ENCODE measurements at places on chromosomes 7 and 10. TPM values are rescaled to one million over a fixed set of nuclear protein-coding genes. Genes with fewer than 3 reads are reported as not detected.
A peak's percentile ranks its signal among the peaks of the same experiment; 100 is the strongest.

NANOS1 gene
- 0.31 TPM for total RNA-seq

HPSE2 gene
- total RNA-seq: not detected

AKR1C2 gene
- total RNA-seq: not detected

CCL24 gene
- not detected for total RNA-seq

LRGUK gene
- 0.07 TPM for total RNA-seq

- H3K4me1 ChIP-seq: peaks cover 8% of the 10 kb centered on the region
- no peak overlapping the region for H3K4me3 ChIP-seq
- DNase-seq: no peak
- peaks cover 28% of the 10 kb centered on the region for H3K36me3 ChIP-seq
- no peak overlapping the region for H3K27ac ChIP-seq
- H3K27me3 ChIP-seq: no peaks in the 10 kb centered on the region
These were observed 196.1 kb downstream of the ZEB1 start for GRCh38 chr10:31515116-31515515.

DNA sequence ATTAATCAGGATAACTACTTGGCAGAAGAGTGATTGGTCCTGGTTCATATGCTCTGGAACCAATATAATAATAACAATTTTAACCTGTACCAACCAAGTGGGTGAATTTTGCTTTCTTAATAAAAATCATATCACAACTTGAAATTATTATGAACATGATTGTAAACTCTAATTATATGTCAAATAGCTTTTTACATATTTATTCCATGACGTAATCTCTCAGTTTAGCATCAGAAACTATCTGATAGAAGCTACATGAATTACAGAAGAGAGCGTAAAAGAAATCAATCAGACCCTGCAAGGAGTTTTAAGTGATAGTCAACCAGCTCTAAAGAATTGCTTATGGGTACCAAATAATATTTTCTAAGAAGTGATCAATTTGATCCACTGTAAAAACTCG lies 10.1 kb downstream of the GNG11 start:
- no peaks in the 10 kb centered on the region for H3K4me1 ChIP-seq
- no peaks in the 10 kb centered on the region for H3K36me3 ChIP-seq
- no peak overlapping the region for H3K4me3 ChIP-seq
- no peak overlapping the region for H3K27ac ChIP-seq
- DNase-seq: no peak

DNA sequence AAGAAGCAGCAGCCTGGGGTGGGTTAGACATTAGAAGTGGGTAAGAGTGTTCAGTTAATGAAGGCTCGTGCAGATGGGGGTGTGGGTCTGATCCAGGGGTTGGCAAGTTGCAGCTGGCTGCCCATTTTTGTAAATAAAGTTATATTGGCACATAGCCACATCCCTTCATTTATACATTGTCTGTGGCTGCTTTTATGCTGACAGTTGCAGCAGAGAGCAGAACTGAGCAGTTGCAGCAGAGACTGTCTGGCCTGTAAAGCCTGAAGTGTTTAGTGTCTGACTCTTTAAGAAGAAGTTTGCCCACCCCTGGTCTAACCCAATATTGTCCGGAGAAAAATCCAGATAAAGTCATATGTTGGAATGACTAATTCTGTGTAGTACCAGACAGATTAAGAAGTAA lies 38.1 kb downstream of the GLRX3 start:
- H3K4me1 ChIP-seq: peaks cover 46% of the 10 kb centered on the region
- H3K4me3 ChIP-seq: no peak overlapping the region
- H3K27me3 ChIP-seq: no peaks in the 10 kb centered on the region
- H3K36me3 ChIP-seq: peaks cover 32% of the 10 kb centered on the region

DNA sequence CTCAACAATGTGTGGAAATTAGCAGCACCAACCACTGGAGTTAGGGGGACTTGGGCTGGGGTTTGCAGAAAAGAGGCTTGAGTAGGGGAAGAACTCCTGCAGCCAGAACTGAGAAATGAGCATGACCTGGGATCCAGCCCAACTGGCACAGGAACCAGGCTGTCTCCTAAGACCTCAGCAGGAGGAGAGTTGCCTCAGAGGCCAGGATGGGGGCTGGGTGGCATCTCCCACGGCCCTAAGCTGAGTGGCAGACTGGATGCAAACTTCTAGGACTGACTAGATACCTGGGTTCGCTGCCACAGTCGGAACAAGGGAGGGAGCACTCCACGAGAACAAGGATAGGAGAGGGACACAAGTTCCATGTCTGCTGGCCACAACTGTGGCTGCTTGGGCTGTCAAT lies 62.6 kb downstream of the RNF32 start:
- peaks cover 65% of the 10 kb centered on the region for H3K36me3 ChIP-seq
- no peak for DNase-seq
- no peak overlapping the region for H3K27ac ChIP-seq
- H3K27me3 ChIP-seq: no peaks in the 10 kb centered on the region
- no peaks in the 10 kb centered on the region for H3K4me1 ChIP-seq

GRCh38 chr10:98296524-98296923 lies 28.5 kb upstream of the LOXL4 start:
- H3K4me3 ChIP-seq: no peak overlapping the region
- no peak for DNase-seq
- H3K27ac ChIP-seq: no peak overlapping the region
- H3K27me3 ChIP-seq: peaks cover 24% of the 10 kb centered on the region
- H3K4me1 ChIP-seq: no peaks in the 10 kb centered on the region
- no peaks in the 10 kb centered on the region for H3K36me3 ChIP-seq

DNA sequence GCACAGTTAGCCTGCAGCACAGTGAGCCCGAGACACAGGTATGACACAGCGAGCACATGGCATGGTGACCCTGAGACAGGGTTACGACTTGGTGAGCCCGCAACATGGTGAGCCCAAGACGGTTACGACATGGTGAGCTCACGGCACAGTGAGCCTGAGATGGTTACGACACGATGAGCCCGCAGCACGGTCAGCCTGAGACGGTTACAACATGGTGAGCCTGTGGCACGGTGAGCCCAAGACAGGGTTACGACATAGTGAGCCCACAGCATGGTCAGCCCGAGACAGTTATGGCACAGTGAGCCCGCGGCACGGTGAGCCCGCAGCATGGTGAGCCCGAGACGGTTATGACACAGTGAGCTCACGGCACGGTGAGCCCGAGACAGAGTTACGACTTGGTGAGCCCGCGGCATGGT lies 156.1 kb downstream of the MAD1L1 start:
- H3K36me3 ChIP-seq: no peaks in the 10 kb centered on the region
- no peaks in the 10 kb centered on the region for H3K4me1 ChIP-seq
- H3K27ac ChIP-seq: no peak overlapping the region
- H3K27me3 ChIP-seq: no peaks in the 10 kb centered on the region
- DNase-seq: no peak

- no peaks in the 10 kb centered on the region for H3K4me1 ChIP-seq
- H3K27ac ChIP-seq: no peak overlapping the region
- no peak for DNase-seq
- H3K27me3 ChIP-seq: no peaks in the 10 kb centered on the region
These were observed 16.9 kb upstream of the STMP1 start for GRCh38 chr7:135645296-135645904.

DNA sequence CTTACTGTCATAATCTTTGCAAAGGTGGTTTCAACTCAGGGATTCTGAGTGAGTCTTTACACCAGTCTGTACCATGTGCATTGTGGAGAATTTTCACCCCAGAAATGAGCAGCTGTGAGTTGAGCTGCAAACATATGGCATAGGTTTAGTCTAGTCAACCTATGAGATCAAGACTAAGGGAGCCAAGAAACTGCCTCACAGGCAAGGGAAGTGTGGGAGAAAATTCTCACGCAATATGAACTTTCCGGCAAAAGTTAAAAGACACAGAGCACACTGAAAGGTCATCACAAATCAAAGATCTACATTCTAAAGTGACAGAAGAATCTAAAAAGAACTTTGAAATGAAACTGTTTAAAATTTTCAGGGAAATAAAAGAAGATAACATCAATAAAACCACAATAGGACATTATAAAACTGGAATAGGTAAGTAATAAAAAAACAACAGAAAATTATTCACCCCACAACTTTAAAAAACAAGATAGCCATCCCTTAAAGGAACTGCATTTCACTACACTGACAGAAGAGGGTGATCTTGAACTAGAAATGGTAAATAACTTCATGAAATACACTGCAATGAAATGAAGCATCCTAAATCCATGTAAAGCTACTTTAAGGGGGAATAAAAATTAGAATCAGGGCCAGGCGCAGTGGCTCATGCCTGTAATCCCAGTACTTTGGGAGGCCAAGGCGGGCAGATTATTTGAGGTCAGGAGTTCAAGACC lies 63.5 kb downstream of the LGI1 start:
- H3K36me3 ChIP-seq: no peaks in the 10 kb centered on the region
- no peak overlapping the region for H3K27ac ChIP-seq
- no peak for DNase-seq
- H3K4me1 ChIP-seq: no peaks in the 10 kb centered on the region
- peaks cover 20% of the 10 kb centered on the region for H3K27me3 ChIP-seq

DNA sequence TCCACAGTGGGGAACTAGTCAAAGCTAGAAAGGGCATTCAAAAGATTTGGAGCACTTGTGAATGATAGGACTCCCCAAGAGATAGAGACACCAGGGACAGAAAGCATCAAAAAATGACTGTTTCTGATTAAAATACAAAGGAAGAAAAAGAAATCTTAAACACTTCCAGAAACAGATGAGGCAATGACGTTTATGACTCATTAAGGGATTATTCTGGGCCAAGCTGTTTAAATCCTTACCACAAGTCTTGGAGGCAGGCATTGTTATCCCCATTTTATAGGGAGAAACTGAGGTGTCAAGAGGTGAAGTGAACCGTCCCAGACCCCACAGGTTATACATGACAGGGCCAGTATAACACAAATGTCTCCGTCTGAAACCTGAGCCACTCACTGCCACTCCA lies 68.3 kb upstream of the AMPH start:
- DNase-seq: no peak
- no peaks in the 10 kb centered on the region for H3K36me3 ChIP-seq
- H3K4me1 ChIP-seq: no peaks in the 10 kb centered on the region
- H3K27me3 ChIP-seq: peaks cover 15% of the 10 kb centered on the region

DNA sequence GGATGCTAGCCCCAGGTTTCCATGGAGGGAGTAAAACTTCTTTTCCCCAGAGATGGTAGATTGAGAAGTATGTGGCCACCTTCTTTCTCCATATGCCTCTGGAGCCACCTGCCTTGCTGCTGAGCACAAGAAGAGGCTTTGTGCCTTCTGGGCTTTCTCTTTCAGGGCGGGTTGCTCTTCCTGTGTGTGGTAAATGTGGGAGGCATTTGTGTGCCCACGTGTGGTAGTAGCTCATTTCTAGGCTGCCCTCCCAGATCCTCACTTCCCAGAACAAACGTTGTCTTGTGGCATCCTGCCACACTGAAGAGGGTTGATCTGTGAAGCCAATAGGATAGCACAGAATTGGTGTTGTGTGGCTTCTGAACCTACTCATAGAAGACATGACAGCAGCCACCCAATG lies 342.0 kb upstream of the PODXL start:
- H3K4me3 ChIP-seq: no peak overlapping the region
- peaks cover 5% of the 10 kb centered on the region for H3K27me3 ChIP-seq
- no peaks in the 10 kb centered on the region for H3K4me1 ChIP-seq
- peak; percentile 18 for DNase-seq

GRCh38 chr10:13758312-13758711 lies 171.5 kb downstream of the PRPF18 start:
- H3K4me3 ChIP-seq: no peak overlapping the region
- H3K36me3 ChIP-seq: no peaks in the 10 kb centered on the region
- H3K4me1 ChIP-seq: peaks cover 8% of the 10 kb centered on the region
- H3K27me3 ChIP-seq: no peaks in the 10 kb centered on the region
- H3K27ac ChIP-seq: no peak overlapping the region

Data from activated CD4-positive, alpha-beta memory T cell treated with anti-CD3 and anti-CD28 coated beads for 36 hours (primary cell).